ENCODE measurements at places on chromosomes 11 and 22.

DNA sequence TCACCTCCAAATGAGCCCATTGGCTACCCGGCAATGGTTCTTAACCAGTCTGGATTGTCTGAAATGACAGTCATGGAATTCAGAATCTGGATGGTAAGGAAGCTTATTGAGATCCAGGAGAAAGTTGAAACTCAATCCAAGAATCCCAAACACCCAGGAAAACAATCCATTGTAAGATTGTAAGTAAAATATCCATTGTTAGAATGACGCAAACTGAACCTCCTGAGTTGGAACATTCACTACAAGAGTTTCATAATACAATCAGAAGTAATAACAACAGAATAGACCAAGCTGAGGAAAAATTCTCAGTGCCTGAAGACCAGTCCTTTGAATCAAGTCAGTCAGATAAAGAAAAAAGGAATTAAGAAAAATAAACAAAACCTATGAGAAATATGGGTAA, 22.1 kb downstream of the OR8G5 start:
- no peak for DNase-seq

- no peak for DNase-seq
These were observed 70.1 kb downstream of the WT1 start for GRCh38 chr11:32365192-32365591.

DNA sequence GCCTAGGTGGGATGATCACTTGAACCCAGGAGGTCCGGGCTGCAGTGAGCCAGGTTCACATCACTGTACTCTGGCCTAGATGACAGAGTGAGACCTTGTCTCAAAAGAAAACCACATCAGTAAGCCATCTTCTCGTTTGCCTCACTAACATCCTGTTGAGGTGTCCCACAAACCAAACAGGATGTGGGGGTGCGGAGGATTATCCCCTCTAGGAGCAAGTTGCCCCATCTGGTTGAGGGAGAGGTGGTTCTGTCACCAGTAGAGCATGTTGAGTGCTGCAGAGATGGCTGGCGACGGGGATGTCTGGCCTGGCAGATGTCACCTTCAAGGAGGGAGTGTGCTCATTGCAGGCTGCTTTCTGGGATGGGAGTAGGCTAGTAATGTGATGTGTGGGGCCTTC, 72.4 kb downstream of the ZNRF3 start:
- no peak for DNase-seq

DNA sequence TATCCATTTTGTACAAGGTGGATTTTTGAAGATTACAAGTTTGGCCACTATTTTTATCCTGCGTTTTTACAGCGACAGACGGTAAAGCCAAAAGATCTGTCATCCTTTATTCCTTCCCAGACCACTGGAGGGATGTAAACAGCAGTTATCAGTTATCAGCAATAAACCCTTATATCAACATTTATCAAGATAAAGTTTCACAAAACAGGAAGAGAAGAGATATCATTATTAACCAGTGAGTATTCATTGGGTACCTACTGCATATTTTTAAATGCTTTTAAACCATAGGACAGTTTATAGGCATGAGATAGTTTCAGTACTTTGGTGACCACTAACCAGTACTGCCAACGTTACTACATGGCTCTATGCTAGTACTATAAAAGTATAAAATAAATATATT, 5.9 kb upstream of the REXO2 start:
- no peak for DNase-seq

DNA sequence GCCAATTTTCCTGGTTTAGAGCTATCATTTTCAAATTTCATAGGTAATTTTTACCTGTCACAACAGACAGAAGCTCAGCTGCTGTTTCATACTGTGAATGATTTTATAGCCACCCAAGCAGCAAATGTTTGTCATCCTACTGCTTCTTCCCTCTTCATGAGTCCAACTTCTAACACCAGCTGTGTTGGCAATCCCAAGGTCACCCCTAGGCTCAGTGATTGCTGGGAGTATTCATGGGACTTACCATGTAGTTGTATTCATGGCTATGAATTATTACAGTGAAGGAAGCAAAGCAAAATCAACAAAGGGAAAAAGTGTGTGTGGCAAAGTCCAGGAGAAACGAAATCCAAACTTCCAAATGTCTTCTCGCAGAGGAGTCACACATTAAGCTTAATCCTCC, 28.5 kb downstream of the CUL5 start:
- no peak for DNase-seq

GRCh38 chr11:117096201-117096991, 1.8 kb downstream of the SIK3 start:
- no peak for DNase-seq

DNA sequence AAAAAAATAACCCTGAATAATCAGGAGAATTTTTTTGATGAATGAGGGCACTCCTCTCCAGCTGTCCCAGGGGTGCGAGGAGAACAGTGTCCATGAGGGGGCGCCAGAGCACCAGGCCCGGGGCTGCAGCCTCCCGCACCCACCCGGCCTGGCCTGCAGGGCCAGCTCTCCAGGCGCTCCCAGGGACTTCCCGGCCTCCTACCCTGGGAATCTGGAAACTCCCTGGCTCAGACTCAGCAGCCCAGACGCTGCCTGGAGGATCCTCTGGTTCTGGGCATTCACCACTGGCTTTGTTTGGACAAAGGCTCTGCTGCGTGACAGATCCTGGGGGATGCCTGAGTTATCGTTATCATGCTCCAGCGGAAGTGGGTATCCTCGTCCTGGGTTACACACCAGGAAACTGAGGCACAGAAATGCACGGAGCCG, 31.0 kb downstream of the MCM5 start:
- peak; percentile 10 for DNase-seq

- no peak for DNase-seq
These were observed 15.2 kb downstream of the CD82 start for GRCh38 chr11:44580701-44581100.

- DNase-seq, result no peak
These were observed 46.6 kb upstream of the TCF20 start for GRCh38 chr22:42317008-42317407.

DNA sequence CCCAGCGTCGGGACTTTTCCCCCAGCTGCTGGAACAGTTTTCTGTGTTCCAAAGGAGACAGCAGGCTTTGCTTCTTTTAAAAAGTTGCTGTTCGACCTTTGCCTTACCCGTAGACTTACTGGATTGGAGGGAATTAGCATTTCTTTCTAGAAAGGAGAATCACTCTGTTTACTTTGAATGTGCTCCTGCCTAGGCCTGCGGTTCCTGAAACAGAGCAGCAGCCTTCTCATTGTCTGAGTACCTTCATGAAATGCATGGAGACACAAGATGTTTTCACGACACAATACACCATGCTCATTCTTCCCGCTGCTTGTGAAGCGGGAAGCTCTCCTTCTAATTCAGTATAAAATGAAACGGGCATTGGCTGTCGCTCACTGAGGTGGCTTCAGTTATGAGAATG, 196.2 kb downstream of the TBC1D22A start:
- DNase-seq, result no peak

DNA sequence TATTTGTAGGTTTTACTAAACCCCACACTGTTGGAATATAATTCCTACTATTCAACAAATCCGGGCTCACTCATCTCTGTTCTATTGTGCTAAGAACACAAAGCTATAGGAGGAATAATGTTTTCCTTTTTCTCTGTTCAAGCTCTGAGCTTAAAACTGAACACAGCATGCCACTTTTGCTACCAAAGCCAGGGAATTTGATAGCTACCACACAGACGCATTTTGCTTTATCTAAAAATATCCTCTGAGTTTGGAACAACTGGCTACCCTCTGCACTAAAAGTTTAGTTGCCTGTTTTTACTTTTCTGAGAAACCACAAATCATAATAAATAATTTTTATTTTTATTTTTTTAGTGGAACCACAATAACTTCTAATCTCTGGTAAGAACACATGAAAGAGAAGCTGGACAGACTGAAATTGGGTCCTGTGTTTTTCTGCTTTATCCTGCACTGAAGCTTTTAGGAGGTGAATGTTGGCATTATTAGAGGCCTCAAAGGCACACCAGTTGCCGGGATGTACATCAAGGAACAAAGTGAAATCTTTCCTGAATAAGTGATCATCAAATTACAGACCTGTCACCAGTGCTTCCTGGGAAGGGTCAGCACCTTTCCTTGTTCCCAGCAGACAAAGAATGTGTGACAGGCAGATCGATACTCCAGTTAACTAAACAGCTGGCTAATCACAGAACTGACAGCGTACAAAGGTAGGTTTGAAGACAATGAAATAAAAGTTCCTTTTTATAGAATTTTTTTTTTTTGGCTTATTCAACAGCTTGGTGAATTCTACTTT, 523.2 kb upstream of the TENM4 start:
- no peak for DNase-seq

GRCh38 chr22:17781319-17782031, 7.2 kb upstream of the BID start:
- DNase-seq, result no peak

DNA sequence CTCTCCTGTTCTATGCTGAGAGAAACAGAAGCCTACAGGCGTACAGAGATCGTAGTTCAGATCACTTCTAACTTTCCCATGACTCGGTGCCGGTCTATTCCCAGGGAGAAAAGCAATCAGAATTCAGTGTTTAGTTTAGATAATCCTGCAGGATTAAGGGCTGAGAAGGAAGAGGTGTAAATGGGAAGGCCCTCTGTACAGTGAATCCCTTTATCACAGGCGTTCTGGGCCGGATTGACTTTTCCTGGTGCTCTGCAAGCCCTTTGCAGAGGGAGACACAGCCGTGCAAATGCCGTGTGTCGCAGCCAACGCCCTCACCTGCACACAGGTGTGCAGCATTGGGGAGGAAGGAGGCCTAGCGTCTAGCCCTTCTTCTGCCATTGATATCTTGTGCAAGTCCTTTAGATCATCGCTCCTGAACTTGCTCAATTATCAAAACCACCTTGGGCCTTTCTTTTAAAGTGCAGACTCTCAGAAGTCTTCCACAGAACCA, 90.6 kb downstream of the DSCAML1 start:
- no peak for DNase-seq

GRCh38 chr11:89493431-89493830, 2.3 kb upstream of the NOX4 start:
- DNase-seq, result no peak

DNA sequence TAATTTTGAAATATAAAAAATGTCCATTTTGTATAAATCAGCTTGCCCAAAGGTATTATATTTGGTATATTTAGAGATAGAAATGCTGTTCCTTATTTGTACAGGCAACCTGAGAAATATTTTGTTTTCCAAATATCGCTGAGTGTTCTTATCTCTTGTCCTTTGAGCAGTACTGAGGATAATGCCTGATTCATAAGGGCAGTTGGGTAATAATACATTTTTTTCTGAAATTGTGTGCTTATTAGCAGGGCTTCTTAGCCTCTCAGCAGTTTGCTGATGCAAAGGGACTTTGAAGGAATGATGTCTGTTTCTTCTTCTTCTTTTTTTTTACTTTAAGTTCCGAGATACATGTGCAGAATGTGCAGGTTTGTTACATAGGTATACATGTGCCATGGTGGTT, 69.1 kb downstream of the LDLRAD3 start:
- no peak for DNase-seq

DNA sequence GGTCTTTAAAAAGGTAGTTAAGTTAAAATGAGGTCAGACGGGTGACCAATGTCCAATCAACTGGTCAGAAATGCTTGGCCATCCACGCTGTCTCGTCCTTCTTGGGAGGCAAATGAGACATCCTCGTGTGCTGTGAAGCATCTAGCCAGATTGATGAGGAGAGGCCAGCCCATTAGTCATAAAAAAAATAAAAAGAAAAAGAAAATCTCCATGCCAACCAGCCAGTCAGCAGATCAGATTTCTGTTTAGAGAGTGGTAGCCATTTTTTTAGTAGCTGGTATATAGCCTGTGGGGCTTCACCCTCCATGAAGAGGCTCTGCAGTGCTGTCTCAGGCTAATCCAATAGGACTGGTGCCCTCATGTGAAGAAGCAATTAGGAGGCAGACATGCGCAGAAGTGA, 343.1 kb upstream of the SYN3 start:
- DNase-seq, result no peak
